ENCODE measurements at places on chromosomes 1 and 21. TPM values are rescaled to one million over a fixed set of nuclear protein-coding genes. Genes with fewer than 3 reads are reported as not detected.

DNA sequence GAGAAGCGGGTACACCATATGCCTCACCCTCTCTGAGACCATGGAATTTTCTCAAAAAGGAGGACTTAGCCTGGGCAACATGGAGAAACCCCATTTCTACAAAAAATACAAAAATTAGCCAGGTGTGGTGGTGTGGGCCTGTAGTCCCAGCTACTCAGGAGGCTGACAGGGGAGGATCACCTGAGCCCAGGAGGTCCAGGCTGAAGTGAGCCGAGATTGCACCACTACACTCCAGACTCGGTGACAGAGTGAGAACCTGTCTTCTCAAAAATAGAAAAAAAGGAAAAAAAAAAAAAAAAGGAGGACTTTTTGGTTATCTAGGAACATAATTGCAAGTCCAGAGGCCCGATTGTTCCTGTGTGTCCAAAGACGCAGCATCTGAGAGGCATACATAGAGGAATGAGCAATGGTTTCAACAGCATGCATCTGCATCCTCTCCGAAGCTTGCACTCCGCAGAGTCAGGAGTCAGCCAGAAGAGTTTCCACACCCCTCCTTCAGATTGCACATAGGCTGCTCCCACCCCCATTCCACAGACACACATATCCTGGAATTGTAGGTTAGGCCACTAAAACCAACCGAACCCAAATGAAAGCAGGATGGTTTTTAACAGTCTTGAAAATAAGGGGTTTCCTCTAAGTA, 2.5 kb upstream of the TBX15 start:
- H3K27ac ChIP-seq: no peak overlapping the region
- H3K36me3 ChIP-seq: no peaks in the 10 kb centered on the region
- H3K27me3 ChIP-seq: peaks cover 71% of the 10 kb centered on the region
- H3K4me1 ChIP-seq: no peaks in the 10 kb centered on the region
- DNase-seq: no peak

GRCh38 chr1:170274131-170274501, 128.4 kb downstream of the NTMT2 start:
- H3K27me3 ChIP-seq: no peaks in the 10 kb centered on the region
- no peak overlapping the region for H3K27ac ChIP-seq
- H3K4me3 ChIP-seq: no peak overlapping the region
- no peaks in the 10 kb centered on the region for H3K36me3 ChIP-seq
- no peak for DNase-seq

The MEGF6 gene
- 0.65 TPM for polyA plus RNA-seq

- H3K27me3 ChIP-seq: no peaks in the 10 kb centered on the region
- peaks cover 19% of the 10 kb centered on the region for H3K4me1 ChIP-seq
- DNase-seq: no peak
These were observed 1.8 kb upstream of the IQGAP3 start for GRCh38 chr1:156574039-156574633.

DNA sequence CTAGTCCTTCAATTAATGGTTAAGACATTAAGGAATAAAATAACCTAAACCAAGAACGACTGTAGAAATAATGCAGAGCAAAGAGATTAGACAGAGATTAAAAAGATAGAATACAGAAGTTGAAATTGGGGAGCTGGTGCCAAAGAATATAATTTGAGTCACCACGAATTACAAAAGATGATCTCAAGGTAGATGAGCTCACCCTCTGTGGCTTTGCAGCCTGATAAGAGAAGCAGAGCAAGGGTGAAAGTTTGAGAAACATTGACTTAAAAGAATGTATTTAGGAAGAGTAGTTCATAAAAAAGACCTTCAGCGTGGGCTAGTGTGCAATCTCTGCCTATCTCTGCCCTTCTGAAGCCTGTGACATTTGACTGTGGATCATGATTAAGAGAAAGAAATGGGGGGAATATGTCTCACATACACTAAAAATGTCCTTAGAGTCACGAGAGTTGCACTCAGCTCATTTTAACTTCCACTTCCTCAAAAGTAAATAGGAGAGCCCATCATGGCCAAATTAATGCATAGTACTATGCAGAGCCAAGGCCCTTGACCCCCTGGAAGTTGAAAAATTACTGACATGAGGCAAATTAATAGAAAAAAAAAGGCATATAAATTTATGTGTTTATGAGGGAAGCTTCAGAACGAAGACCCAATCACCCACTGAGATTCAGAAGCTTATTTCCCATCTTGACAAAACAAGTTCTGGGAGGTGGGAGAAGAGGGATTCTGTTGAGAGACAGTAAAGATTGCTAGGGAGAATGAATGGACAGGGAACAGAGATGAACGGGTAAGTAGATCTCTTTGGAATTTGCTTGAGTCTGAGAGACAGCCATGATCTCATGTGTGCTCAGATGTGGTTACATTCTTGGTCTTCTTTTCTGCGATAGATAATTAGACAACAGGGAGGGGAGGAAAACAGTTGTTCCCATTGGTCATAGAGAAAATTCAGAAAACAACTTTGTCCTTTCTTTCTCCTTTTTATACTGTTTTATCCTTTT, 395.4 kb upstream of the LRRC7 start:
- no peak overlapping the region for H3K27ac ChIP-seq
- no peaks in the 10 kb centered on the region for H3K36me3 ChIP-seq
- H3K27me3 ChIP-seq: no peaks in the 10 kb centered on the region
- no peak overlapping the region for H3K4me3 ChIP-seq
- DNase-seq: no peak

The CDC7 gene
- 41.6 TPM for polyA plus RNA-seq

DNA sequence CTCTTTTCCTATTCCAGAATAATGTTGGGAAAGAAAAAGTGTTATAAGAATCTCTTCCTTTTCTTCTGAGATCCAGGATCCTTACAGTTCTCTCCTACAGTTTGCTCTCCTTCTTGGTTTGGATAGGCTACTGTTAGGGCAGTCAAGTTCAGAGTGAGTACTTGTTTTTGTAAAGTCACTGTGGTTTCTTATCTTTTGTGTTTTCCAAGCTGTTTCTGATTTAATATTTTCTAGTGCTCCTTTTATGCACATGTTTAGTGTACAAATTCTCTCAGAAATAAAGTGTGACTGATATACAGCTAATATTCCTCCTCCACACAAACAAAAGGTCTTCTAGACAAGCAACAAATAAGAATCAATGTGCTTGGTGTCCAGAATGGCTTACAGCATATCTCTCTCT, 107.7 kb downstream of the BACH1 start:
- peaks cover 3% of the 10 kb centered on the region for H3K4me1 ChIP-seq
- no peak overlapping the region for H3K27ac ChIP-seq
- no peak overlapping the region for H3K4me3 ChIP-seq
- no peaks in the 10 kb centered on the region for H3K36me3 ChIP-seq
- no peak for DNase-seq

- no peaks in the 10 kb centered on the region for H3K36me3 ChIP-seq
- no peak overlapping the region for H3K4me3 ChIP-seq
- no peaks in the 10 kb centered on the region for H3K27me3 ChIP-seq
These were observed 6.2 kb upstream of the AGTRAP start for GRCh38 chr1:11729498-11730428.

DNA sequence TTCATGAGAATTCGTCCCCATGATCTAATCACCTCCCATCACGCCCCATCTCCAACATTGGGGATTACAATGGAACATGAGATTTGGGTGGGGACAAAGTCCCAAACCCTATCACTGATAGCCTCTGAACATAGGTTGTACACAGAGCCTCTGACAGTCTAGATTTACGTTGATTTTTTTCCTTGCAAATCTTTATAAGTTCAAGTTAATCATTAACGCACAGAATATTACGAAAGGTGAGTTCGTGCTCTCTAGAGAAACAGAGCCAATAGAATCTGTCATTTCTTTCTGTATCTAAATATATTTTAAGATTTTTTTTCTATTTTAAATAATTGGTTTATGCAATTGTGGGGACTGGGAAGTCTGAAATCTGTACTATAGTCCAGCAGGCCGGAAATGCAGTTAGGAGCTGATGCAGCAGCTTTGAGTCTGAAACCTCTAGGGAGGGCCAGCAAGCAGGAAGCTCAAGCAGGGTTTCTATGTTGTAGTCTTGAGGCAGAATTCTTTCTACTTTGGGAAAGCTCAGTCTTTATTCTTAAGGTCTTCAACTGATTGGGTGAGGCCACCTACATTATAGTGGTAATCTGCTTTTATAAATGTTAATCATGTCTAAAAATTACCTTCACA, 61.0 kb downstream of the SELENOF start:
- no peak for DNase-seq
- no peaks in the 10 kb centered on the region for H3K4me1 ChIP-seq
- no peaks in the 10 kb centered on the region for H3K36me3 ChIP-seq
- H3K27ac ChIP-seq: no peak overlapping the region
- no peak overlapping the region for H3K4me3 ChIP-seq
- H3K27me3 ChIP-seq: no peaks in the 10 kb centered on the region

DNA sequence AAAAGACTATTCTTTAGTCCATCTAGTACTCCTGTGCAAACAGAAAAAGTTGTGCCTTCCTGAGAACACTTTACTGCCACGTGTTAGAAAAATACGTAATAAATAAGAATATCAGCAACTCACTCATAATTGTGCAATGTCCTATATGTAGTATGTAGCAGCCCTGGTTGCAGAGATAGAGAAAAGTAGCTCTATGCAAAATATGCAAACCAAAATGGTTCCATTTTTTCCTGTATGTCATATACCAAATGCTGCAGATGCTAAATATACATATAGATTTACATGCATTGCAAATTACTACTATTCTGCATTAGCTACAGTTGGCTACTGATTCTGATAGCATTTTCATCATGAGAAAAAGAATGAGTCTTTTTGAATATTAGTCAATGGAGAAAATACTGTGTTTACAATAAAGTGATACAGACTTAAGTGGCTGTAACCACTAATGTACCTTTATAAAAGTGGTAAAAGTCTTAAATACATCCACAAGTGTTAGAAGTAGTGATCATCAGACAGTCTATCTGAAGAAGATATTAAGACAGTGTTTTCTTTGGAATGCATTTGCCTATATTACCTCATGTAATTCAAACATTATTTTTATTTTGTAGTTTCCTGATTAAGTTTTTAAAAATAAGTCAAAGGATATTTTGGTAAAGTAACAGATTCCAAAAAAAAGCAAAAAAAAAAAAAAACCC, 19.8 kb downstream of the NME7 start:
- no peaks in the 10 kb centered on the region for H3K27me3 ChIP-seq
- H3K4me1 ChIP-seq: no peaks in the 10 kb centered on the region
- H3K36me3 ChIP-seq: no peaks in the 10 kb centered on the region
- no peak overlapping the region for H3K27ac ChIP-seq

All from K562 (cell line).